Activated CD4-positive, alpha-beta memory T cell treated with anti-CD3 and anti-CD28 coated beads, Interleukin-2, amount 10 ng/mL, durations not matched to agents 7 days and 5 days (primary cell): ENCODE measurements at places on chromosomes 2 and 18.

DNA sequence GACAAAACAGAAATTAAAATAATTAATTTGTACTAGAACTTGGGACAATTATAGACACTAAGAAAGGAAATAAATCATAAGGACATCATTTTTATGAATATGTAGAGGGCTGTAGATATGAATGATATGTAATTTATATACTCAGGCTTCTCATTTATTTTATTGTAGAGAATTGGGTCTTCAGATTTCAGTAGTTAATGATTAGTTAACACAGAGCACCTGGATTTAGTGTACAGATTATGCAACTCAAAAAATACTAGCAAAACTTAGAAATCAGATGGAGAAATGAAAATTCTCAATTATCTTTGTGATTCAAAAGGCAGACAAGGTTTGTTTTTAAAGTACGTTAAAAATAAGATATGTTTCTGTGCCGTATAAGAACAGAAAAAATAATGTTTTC, 1311.7 kb upstream of the SLC39A10 start:
- DNase-seq: no peak

DNA sequence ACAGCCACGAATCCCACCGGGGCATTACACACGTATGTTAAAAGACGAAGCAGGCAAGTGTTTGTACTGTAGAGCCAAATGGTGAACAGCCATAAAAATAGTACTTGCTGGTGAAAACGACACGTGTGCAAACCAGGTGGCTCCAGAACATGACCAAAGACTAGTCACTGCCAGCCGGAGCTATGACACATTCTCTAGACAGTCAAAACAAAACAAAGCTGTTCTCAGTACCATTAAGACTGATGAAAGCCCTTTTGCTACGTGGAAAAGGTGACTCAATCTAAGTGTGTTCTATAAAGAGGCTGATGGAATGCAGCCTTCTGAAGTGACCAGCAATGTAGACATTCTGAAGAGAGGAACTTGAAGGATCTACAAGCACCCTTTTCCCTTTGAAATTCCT, 367.7 kb upstream of the NETO1 start:
- DNase-seq: no peak

DNA sequence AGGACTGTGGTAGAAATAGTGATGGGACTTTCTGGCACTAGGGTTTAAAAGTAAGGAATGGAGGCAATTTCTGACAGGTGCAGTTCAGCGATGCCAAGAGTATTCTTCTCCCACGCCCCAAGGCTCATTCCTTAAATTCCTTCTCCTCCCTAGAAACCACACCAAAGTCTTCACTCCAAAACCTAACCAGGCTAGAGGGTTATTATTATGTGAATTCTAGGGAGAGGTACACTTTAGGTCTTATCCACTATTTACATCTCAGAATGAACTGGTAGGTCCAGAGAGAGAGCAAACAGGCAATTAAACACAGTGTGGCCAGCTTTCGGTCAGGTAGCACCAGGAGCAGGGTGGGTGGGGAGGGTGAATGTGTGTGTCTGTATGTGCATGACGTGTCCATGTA, 11.4 kb downstream of the IL1F10 start:
- no peak for DNase-seq

GRCh38 chr2:133485868-133486267, 82.4 kb downstream of the NCKAP5 start:
- no peak for DNase-seq

DNA sequence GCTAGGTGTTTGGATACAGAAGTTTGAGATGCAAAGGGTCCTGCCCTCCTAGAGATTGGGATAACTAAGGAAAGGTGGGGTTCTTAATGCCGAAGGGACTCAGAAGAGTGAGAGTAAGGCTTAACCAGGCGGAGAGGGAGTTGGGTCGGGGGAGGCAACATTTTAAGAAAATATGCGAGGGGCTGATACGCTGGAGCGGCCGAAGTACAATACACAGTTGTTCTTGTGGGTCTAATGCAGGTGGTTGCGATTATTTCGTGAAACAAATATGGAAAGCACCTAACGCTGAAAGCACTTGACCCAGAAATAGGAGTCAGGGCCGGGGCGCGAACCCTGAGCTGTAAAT, 344 bp upstream of the MRPL33 start:
- no peak for DNase-seq

GRCh38 chr2:66803726-66804125, 368.8 kb downstream of the MEIS1 start:
- no peak for DNase-seq

GRCh38 chr18:47543080-47543479, 291.6 kb upstream of the SKOR2 start:
- no peak for DNase-seq

GRCh38 chr2:180669016-180669415, 311.4 kb upstream of the UBE2E3 start:
- no peak for DNase-seq

DNA sequence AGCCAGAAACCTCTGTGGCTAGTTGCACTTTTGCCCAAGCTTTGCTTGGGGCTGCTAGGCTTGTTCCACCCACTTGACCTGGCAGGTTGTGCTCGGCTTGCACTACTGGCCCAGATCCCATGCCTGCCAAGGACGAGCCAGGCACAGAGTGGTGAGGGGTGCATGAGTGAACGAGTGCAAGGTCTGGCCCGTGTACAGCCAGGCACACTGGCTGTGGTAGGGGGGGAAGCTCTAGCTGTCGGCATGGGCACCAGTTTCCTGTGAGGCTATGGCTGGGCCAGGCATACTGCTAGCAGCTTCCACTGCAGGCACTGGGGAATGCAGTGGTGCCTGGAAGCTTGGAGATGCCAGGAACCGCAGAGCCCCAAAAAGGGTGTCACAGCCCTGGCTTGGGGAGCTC, 210.4 kb downstream of the AKAIN1 start:
- no peak for DNase-seq

- DNase-seq: no peak
Measured at GRCh38 chr2:88092773-88093172, 25.1 kb downstream of the SMYD1 start.
